Upper lobe of left lung (tissue), 6 donors: ENCODE measurements at places on chromosomes 4 and X.

- no peak for DNase-seq
Measured at GRCh38 chrX:151680805-151681204, 14.5 kb upstream of the PRRG3 start.

DNA sequence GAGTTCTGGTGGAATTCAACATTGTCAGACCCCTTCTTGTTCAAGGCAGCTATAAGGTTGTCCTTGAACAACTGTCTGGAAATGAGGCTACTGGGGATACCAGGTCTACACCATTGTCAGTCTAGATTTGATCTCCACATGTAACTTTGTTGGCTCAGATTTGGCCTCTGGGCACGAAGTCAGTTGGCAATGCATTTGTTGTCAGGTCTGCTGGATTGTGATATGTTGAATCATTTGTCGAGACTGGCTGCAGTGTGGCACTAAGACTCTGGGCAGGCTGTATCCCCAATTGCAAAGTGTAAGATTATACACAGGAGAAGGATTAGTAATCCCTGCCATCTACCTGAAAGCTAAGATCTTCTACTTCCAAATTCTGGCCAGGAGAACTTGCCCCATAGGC is 26.5 kb downstream of the ZNF81 start:
- no peak for DNase-seq

- no peak for DNase-seq
Measured at GRCh38 chr4:3307060-3307459, 14.2 kb downstream of the RGS12 start.

GRCh38 chrX:140503714-140504351 is 1.0 kb downstream of the SOX3 start:
- DNase-seq, result peak; percentile 84

- DNase-seq, result no peak
Measured at GRCh38 chr4:26692014-26692726, 108.3 kb downstream of the TBC1D19 start.

- no peak for DNase-seq
Measured at GRCh38 chrX:41596596-41596995, 92.2 kb upstream of the GPR34 start.

DNA sequence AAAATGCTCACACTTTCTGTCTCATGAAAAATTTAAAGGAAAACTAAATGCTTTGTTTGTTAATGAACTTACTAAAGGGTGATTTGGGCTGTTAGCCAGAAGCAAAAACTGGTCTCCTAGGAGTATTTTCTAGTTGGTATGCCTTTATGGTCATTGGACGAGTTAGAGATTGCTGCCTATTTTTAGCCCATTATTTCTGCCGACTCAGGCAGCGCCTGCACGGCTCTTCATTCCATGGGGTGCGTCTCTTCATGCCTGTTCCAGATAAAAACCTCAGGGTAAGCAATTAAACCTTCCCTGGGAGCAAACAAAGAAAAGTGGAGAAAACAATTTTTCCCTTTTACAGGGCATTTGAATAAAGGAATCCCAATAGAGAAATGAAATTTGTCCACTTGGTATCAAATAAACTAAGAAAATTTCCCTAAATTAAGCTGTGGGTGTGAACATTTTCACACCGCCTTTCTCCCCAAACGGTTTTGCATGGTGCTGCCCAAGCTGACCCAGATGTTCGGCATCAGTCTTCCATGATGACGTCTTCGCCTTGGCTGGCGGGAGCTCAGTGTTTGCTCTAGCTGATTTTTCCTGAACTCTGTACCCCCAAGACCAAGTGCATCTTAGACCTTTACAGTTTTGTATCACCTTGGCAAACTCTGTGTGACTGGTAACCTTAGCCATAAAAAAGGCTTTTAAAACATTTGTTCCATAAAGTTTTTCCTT is 61.7 kb upstream of the ADGRG2 start:
- DNase-seq, result no peak

GRCh38 chr4:38691251-38692008 is 27.4 kb downstream of the KLF3 start:
- DNase-seq, result no peak

GRCh38 chr4:44522761-44523445 is 74.3 kb upstream of the KCTD8 start:
- no peak for DNase-seq

GRCh38 chr4:55754754-55755350 is 64.7 kb upstream of the EXOC1L start:
- no peak for DNase-seq

DNA sequence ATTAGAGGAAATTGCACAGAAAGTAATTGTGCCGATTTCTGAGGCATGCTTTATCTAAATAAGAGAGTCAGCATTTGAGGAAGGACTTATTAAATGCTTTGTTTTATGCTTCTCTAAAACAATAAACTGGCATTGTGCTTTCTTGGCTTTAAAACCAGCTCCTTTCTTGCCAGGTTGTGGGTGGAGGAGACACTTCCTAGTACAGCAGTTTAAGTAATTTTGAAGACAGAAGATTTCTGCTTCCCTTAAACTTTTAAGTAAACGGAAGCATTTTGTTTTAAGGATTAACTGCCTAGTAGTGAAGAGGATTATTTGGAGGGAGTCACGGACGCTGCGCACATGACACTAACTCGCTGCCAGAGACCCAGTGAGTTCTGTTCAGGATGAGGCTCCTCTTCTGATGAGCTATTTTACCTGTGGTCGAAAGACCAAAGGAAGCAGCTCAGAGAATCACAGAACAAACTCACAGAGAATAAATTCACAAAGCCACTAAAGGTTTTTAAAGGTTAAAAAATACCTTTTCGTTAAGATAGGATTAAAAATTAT is 169.5 kb downstream of the TLL1 start:
- DNase-seq, result no peak

DNA sequence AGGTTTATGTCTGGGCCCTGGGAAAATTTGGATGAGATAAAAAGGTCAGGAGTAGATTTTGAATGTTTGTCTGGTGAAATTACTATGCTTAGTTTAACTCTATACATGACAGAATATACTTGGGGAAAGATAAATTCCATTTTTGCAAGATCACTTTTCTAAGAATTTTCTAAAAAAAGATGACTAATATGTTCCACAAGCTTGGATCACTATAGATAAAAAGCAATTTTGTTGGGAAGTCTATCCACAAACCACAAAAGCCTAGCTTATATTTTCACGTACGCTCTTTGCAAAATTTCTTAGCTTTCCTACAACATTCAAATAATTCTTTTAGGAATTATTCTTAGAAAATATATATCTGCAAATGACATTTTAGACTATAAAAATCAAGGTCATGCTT is 20.6 kb upstream of the COQ2 start:
- no peak for DNase-seq
